ENCODE measurements at places on chromosomes 2 and 18. TPM values are rescaled to one million over a fixed set of nuclear protein-coding genes. Genes with fewer than 3 reads are reported as not detected.

Gene PLEKHA3
- 10.3 TPM for total RNA-seq

Gene RAX
- total RNA-seq: not detected

DNA sequence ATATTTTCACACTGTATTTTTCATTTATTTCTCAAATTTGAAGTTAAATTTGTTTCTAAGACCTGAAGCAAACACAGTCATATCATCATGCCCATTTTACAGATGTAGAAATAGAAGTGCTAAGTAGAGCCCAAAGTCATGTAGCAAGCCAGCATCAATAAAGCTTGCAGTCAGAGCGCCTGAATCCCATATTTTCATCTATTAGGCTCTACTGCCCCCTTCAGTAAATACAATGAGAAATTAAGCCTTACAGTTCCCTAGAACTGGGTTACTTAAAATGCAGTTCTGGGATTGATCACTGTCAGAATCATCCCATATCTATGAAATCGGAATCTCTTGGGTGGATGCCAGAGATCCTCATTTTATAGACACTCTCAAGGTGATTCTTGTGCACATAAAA, 419.9 kb downstream of the TGIF1 start:
- peak; percentile 45 for DNase-seq

DNA sequence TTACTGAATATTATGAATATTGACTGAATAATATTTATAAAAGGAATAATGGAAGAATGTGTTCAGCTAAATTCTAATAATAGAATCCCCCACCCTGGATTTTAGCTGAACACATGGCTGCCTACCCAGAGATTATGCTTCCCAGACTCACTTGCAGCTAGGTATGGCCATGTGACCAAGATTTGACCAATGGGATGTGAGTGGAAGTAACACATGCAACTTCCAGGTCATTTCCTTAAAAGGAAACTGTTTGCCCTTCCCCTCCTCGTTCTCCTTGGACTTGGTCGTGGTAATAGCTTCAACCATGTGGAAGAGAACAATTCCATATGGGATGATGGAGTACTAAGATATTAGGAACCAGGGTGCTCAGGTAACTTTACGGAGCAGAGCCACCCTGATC, 47.8 kb downstream of the KIAA2012 start:
- no peak for DNase-seq

GRCh38 chr2:202669841-202670240, 35.1 kb downstream of the FAM117B start:
- no peak for DNase-seq

- DNase-seq: no peak
Measured at GRCh38 chr2:233965032-233965603, 47.9 kb downstream of the TRPM8 start.

- no peak for DNase-seq
Measured at GRCh38 chr2:224890372-224890771, 151.9 kb downstream of the DOCK10 start.

Gene SNED1
- 2.6 TPM for total RNA-seq
